ENCODE measurements at places on chromosomes 1 and 21.

DNA sequence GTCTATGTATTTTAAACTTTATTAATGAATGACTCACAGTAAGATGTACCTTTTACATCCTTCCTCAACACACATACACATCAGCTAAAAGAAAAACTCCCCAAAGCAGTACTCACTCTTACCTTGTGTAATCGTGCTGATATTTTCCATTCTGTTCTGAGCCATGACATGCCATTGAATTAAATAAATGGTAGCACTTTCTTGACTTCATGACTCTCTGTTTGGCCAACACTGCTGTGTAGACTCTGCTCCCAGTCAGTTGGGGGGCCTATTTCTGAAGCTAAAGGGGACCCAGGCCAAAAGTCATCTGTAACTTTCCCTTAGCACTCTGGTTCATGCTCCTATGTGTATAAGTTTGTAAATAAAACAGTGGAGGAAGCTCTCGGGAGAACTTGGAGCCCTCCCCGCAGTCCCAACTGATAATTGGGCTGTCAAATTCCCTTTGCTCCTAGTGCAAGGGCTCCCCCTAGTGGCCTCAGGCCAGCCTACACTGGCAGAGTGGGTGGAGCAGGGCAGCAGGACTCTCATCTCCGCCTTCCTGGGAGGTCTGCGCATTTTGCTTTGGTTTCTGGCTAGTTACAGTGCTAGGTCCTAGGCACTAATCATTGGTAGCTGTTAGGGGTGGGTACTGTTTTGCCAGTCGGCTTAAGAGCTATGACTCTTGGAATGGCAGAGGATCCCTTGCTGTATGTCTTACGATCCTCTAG lies 1.7 kb upstream of the FYB2 start:
- peak; percentile 51 for DNase-seq

- DNase-seq: peak; percentile 49
Observed at GRCh38 chr1:54810153-54810942, 9.2 kb upstream of the TTC22 start.

DNA sequence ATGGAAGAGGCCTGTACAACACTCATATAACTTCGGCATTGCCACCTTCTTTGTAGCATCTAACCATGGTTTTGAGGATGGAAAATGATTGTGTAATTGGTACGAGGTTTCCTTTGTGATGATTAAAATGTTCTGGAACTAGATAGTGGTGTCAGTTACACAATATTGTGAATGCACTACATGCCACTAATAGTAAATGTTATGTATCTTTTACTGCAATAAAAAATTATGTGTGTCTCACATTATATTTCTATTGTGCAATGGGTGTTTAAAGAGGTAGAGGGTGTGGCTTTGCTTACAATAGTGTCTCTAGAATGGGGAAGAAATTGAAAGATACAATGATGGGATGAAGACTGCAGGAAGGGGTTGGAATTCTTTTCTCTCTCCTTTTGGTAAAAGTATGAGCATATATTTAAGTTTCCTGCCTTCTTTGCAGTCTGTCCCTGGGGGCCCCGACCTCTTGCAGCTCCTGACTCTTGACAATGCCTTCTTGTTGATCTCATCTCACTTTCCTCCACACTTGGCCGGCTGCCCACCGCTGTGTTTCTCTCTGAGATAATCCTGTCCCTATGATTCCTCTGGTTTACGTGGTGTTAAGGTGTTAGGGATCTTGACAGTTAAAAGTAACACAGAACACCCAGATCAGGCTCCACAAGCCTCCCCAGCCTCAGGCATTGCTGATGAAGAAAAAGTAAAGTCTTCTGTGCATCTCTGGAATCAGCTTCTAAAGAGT lies 39.3 kb downstream of the MTARC1 start:
- no peak for DNase-seq

- DNase-seq: no peak
Observed at GRCh38 chr21:42784276-42784675, 95.1 kb downstream of the WDR4 start.

- no peak for DNase-seq
Observed at GRCh38 chr21:25913479-25913878, 178.7 kb downstream of the GABPA start.

- DNase-seq: no peak
Observed at GRCh38 chr1:202189918-202190715, 3.5 kb upstream of the LGR6 start.

- DNase-seq: no peak
Observed at GRCh38 chr1:241574154-241574553, 42.0 kb downstream of the KMO start.

DNA sequence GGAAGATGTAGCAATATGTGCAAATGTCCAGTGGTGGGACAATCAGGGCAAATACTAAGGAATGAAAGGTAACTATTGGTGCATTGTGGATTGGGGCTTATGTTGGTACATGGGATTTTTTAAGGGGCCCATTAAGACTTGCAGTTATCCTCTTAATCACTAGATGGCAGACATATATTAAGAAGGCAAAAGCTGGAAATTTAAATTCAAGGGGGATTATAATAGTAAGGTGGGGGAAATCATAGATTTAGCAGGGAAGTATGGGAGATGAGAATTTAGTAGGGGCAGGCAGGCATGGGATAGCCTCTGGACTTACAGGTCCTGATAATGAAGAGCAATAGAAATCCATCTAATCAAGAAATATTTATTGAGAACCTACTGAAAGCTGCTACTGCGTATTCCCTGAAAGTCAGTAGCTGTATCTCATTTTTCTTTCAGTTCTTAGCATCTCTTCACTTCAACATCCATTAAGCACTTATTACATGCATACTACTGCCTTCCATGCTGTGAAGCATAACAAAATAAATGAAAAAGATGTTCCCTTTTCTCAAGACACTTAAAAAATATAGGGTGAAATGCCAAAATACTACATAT lies 251.8 kb downstream of the CRB1 start:
- no peak for DNase-seq

DNA sequence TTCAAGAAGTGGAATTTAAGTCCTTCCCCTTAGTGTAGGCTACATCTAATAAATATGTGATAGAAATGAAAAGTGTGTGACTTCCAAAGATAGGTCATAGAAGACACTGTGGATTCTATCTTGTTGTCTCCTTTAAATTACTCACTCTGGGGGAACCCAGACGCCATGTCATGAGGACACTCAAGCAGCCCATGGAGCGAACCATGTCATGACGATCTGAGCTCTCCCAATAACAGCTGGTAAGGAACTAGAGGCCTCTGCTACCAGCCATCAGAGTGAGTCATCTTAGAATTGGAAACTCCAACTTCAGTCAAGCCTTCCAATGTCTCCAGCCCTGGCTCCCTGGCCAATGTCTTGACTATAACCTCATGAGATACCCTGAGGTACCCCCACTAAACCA lies 6.3 kb downstream of the COA7 start:
- DNase-seq: no peak

DNA sequence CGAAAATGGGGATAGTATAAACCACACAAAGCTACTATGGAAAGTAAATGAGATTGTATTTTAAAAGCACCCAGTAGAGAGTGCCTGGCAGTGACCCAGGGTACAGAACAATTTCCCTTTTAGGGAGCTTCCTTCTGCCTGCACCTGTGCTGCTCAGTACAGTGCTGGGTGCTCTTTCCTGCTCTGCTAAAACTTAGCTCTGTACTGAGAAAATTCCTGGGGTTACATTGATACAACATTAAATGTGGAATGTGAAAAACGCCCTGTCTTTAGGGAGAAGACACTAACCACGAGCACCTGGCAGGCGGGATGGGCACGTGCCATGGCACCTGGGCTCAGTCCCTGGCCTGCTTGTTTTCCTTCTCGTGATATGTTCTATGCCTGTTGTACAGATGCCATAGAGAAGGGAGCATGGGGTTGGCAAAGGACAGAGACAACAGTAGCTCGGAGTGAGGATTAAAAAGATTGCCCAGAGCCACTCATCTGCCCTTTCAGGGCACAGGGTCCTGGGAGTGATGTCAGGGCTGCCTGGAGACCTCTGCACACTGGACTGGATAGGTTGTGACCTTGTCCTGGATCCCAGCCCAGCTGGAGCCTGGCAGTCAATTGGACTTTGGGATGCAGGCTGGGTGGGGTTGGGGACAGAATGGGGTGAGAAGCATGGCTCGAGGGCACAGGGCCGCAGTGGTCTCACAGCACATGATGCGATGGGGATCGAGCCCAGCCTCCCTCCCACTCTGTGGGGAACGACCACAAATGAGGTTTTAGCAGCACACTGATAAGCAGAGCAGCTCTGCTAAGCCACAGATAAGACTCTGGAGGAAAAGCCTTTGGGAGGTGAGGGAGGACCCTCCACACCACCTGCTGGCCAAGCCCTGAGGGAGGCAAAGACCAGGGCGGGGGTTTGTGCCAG lies 4.2 kb downstream of the SPATA46 start:
- DNase-seq: no peak

- DNase-seq: no peak
Observed at GRCh38 chr1:109816175-109816811, 52.6 kb upstream of the EPS8L3 start.

GRCh38 chr1:83950106-83950661 lies 48.7 kb downstream of the TTLL7 start:
- DNase-seq: no peak

DNA sequence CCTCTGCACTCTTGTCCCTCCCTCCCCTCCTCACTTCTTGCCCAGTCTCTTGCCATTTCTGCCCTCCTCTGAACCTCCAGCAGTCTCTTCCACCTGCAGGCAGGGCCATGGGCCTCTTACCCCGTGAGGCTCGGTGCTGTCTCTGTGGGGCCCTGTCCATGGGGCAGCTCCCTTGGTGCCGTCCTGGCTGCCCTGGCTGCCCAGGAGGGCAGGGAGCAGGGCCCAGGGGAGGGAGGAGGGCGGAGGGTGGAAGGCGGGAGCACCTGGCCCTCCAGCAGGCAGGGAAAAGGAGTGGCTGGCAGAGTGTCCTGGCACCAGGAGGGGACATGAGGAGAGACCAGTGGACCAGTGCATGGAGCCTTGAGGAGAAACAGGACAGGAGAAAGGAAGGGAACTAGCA lies at the start of gene RORC:
Gene RORC (minus strand): TSS at position 198 of the 400 bp plus-strand sequence. CDS start 38 bp downstream, at position 160.
- no peak for DNase-seq

DNA sequence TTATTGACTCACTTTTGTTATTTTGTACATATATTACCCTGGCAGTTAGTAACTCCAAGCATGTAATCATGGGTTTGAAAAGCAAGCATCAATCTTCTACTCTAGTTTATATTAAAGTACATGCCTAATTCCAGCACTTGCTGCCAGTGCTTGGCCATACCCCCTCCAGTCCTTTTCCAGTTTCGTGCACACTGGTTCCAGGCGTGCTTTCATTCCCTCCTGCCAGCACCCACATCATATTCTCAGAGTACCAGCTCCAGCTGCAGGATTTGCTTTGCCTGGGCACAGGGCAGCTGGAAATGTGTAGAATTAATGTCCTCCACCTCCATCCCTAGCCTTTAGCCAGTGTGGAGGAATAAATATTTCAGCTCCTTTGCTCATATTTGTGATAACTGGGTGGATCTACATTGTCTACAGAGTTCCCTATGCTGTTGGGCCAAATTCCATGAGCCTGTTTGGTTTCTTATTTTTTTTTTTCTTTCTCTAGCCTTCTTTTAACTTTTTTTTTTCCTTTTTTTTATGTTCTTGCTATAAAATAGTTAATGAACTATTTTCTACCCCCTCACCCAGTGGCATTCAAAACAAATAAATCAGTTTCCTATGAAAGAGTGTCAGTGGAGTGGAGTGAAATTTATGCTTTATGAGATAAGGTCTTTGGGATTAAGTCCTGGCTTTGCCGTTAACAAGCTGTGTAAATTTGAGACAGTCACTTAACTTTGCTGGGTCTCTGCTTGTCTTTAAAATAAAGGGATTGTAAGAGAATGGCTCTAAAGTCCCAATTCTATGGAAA lies 2.6 kb upstream of the GNG12 start:
- DNase-seq: no peak

DNA sequence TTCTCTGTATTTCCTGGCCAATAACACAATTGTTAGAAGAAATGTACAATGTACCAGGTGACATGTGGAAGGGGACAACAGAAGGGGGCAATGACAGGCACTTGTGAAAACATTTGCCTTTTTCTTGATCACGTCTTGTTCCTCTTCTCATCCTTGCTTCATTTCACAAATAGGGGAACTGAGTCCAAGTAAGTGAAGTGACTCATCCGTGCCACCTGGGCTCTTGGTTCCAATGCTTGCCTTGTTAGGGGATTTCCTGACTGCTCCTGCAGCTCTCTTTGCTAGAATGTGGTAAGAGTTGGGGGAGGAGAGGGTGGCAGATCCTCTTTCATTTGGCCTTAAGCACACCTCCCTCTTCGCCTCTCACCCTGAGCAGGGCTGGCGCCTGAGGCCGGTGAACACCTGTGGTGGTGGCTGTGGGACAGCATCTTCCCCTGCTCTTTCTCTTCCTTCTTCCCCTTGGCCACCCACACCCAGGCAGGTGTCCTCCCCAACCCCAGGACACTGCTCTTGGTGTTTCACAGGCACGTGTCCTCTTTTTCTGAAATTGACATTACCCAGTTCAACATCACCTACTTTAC lies 2.2 kb upstream of the RHEX start:
- peak; percentile 59 for DNase-seq

- DNase-seq: peak; percentile 42
Observed at GRCh38 chr1:43529206-43529731, 1.4 kb upstream of the PTPRF start.
